ENCODE measurements at places on chromosomes 5 and 9.
A peak's percentile ranks its signal among the peaks of the same experiment; 100 is the strongest.

- H3K4me1 ChIP-seq, result peaks cover 8% of the 10 kb centered on the region
- peaks cover 45% of the 10 kb centered on the region for H3K27me3 ChIP-seq
- no peaks in the 10 kb centered on the region for H3K36me3 ChIP-seq
- peak; percentile 9 for DNase-seq
- H3K27ac ChIP-seq, result no peak within 1 kb of the TSS
- peak within 1 kb of the TSS; percentile 76 for H3K4me3 ChIP-seq
Measured at GRCh38 chr5:76818844-76819831, at the start of gene F2RL1. Gene F2RL1 (plus strand): TSS chr5:76819030. CDS start chr5:76819183, 153 bp downstream.

DNA sequence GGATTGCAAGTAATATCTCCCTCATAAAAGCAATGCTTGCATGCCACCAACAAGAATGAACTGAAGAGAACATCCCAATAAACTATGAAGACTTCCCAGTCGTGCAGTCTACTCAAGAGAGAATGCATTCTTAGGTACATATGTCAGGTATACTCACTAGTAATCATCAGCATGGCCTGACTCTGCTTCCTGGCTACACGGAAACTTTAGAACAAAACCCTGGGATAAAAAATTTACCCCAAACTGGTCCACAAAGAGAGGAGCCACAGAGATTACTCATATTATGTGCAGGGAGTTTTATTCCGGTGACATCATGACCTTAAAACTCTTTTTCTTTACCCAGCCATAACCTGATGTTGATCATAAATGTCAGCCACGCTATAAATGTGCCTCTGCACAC lies 57.5 kb upstream of the PAPPA start:
- H3K4me1 ChIP-seq, result no peaks in the 10 kb centered on the region
- no peaks in the 10 kb centered on the region for H3K36me3 ChIP-seq
- no peak overlapping the region for H3K4me3 ChIP-seq
- no peak for DNase-seq
- H3K27me3 ChIP-seq, result no peaks in the 10 kb centered on the region
- no peak overlapping the region for H3K27ac ChIP-seq

DNA sequence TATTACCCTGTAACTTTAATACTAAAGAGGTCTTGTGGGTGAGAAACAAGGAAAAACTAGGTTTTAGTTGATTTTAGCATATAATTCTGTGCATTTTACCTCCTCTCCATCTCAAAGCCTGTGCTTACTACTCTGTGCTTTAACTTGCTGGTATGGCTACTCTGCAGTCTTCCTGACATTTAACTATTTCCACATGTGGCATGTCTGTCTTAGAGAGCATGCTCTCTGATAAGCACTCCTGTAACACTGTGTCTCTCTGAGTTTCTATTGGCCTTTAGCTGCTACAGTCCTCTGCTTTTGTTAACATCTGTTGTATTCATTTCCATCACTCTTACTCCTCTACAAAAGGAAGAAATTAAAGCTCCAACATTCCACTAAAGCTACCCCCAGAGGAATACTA lies 418.3 kb downstream of the RAB3C start:
- no peak overlapping the region for H3K4me3 ChIP-seq
- H3K27ac ChIP-seq, result no peak overlapping the region
- H3K4me1 ChIP-seq, result peaks cover 34% of the 10 kb centered on the region
- peaks cover 16% of the 10 kb centered on the region for H3K36me3 ChIP-seq
- no peak for DNase-seq
- no peaks in the 10 kb centered on the region for H3K27me3 ChIP-seq

DNA sequence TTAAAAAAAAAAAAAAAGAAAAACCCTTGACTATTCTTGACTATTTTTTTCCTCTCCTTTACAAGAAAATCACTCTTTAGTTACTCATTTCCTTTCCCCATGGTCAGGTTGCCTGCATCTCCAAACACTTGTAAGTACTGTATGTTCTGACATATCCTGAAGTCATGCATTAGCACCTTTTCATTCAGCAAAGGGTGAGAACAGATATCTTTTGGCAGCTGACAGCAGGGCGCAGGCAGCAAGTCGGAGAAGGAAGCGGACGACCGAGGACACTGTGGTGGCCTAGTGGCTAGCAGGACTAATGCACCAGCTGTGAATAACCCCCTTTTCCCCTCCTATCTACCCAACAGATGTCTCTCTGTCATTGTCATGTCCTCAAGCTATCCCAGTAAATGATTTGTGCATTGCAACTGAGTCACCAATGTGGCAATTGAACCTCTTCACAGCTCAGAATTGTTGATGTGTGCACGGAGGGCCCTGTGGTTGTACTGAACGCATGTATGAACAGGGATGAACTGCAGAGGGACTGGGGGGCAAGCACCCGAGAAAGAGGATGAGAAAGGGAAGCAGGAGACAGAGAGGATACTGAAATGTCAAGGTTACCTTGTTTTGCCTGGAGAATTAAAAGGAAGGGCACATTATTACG lies 996.0 kb upstream of the ARRDC3 start:
- H3K27ac ChIP-seq, result no peak overlapping the region
- no peaks in the 10 kb centered on the region for H3K36me3 ChIP-seq
- no peak overlapping the region for H3K4me3 ChIP-seq
- no peak for DNase-seq
- no peaks in the 10 kb centered on the region for H3K4me1 ChIP-seq

- H3K36me3 ChIP-seq, result no peaks in the 10 kb centered on the region
- no peaks in the 10 kb centered on the region for H3K4me1 ChIP-seq
- no peak overlapping the region for H3K27ac ChIP-seq
- H3K4me3 ChIP-seq, result no peak overlapping the region
- H3K27me3 ChIP-seq, result peaks cover under 1% of the 10 kb centered on the region
Measured at GRCh38 chr9:69593301-69593700, 78.9 kb downstream of the APBA1 start.

DNA sequence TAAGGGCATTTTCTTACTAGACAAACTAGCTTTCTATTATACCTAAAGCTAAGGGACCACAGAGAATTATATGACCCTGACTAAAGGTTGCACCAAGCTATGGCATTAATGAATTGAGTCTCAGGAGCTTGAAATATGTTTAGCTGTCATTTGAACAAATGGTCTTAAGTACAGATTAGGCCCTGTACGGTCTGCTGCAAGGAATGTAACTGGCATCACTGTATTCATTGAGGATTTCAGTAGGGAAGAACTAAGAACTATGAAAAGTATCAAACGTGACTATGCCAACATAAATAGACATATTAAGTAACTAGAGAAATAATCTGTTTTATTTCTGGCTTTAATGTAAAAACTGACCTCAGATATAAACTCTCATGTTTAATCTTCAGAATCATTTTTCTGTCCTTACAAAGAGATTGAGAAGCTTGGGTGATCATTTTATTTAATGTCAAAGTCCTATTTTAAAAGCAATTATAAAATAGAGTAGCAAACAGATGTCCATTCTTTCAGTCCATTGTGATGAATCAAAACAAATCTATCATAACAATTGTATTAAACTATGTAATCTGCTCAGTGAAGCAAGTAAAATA lies 845.9 kb downstream of the MAT2B start:
- no peaks in the 10 kb centered on the region for H3K27me3 ChIP-seq
- no peaks in the 10 kb centered on the region for H3K36me3 ChIP-seq
- H3K4me3 ChIP-seq, result no peak overlapping the region
- no peak overlapping the region for H3K27ac ChIP-seq

DNA sequence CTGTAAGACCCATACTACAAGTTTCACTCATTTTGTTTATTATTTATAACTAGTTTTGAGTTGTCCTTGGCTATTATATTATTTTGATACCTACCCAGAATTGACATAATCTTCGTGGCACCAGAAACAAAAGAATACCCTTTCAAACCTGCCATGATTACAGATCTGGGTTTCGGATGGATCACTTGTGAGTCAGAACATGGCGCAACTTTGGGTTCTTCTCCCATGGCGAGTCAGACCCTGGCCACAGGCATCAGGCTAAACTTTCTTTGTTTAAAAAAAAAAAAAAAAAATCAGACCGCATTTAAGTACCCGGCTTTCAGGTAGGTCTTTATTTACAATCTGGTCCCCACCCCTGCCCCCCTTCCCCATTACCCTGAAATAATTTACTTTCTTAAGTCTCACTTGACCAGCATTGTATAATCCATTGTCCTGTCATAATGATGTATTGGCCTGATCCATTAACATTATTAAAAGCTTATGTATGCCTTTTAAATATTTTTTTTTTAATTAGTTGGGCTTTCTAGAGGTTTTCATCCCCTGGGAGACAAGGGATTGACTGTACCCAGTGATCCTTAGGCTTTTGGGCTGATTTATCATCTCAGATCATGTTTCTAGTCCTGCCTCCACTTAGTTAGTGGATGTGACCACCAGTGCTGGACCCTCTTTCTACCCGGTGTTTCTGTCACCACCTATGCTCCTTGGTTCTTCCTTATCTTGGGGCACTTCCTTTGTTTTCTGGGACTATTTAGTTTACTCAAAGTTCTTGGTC lies 43.9 kb downstream of the F2RL2 start:
- H3K4me1 ChIP-seq, result peaks cover 14% of the 10 kb centered on the region
- DNase-seq, result no peak
- H3K4me3 ChIP-seq, result no peak overlapping the region
- peaks cover 35% of the 10 kb centered on the region for H3K36me3 ChIP-seq
- H3K27ac ChIP-seq, result no peak overlapping the region
- no peaks in the 10 kb centered on the region for H3K27me3 ChIP-seq

- H3K27ac ChIP-seq, result no peak overlapping the region
- no peak for DNase-seq
- H3K27me3 ChIP-seq, result no peaks in the 10 kb centered on the region
- peaks cover 6% of the 10 kb centered on the region for H3K4me1 ChIP-seq
- H3K4me3 ChIP-seq, result no peak overlapping the region
Measured at GRCh38 chr5:147065071-147065470, 169.8 kb upstream of the STK32A start.

GRCh38 chr9:113205432-113205831 lies 15.6 kb downstream of the FKBP15 start:
- H3K27me3 ChIP-seq, result no peaks in the 10 kb centered on the region
- peaks cover 75% of the 10 kb centered on the region for H3K36me3 ChIP-seq
- H3K27ac ChIP-seq, result no peak overlapping the region
- no peak overlapping the region for H3K4me3 ChIP-seq
- no peaks in the 10 kb centered on the region for H3K4me1 ChIP-seq

DNA sequence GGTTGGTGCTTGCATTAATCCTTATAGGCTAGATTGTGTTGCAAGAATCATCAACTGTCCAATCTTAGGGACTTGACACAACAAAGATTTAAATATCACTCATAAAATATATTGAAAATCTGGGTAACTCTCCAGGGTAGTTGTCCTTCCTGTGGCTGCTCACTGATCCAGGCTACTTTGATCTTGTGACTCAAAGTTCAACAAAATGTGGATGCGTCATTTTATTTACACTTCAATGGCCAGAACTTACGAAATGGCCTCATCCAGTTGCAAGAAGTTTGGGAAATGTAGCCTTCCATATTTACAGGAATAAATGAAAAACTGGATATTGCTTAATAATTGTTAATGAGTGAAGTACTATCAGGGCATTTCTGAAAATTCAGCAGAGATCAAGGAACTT lies 235.5 kb upstream of the ACTBL2 start:
- no peaks in the 10 kb centered on the region for H3K36me3 ChIP-seq
- no peak overlapping the region for H3K4me3 ChIP-seq
- no peak for DNase-seq
- H3K27me3 ChIP-seq, result peaks cover 4% of the 10 kb centered on the region
- H3K4me1 ChIP-seq, result no peaks in the 10 kb centered on the region
- no peak overlapping the region for H3K27ac ChIP-seq

GRCh38 chr5:29550523-29550922 lies 1643.0 kb upstream of the CDH6 start:
- H3K4me1 ChIP-seq, result no peaks in the 10 kb centered on the region
- H3K27ac ChIP-seq, result no peak overlapping the region
- H3K36me3 ChIP-seq, result no peaks in the 10 kb centered on the region

GRCh38 chr5:59142927-59143326 lies 560.1 kb downstream of the RAB3C start:
- no peak for DNase-seq
- H3K36me3 ChIP-seq, result no peaks in the 10 kb centered on the region
- H3K27ac ChIP-seq, result no peak overlapping the region
- H3K4me3 ChIP-seq, result no peak overlapping the region

DNA sequence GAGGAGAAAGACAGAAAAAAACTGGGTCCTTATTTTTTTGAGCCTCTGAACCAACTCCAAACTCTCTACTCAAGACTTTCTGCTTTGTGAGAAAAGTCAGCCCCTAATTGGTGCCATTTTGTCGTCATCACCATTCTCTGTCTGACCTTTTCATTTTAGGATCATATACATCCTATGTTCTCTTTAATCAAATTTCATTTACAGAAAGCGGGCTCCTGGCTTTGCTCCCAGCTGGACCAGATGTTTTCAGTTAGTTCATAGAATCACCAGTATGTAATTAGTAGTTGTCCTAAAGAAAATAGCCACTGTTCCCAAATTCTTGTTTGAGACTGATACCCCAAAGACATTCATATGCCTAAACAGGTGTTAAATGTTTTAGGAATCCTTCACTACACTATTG lies 28.6 kb upstream of the SLCO4C1 start:
- H3K4me3 ChIP-seq, result no peak overlapping the region
- no peak overlapping the region for H3K27ac ChIP-seq
- H3K4me1 ChIP-seq, result no peaks in the 10 kb centered on the region
- no peaks in the 10 kb centered on the region for H3K27me3 ChIP-seq
- no peak for DNase-seq
- no peaks in the 10 kb centered on the region for H3K36me3 ChIP-seq

- H3K36me3 ChIP-seq, result no peaks in the 10 kb centered on the region
- H3K4me3 ChIP-seq, result no peak overlapping the region
- no peaks in the 10 kb centered on the region for H3K4me1 ChIP-seq
- DNase-seq, result no peak
- no peak overlapping the region for H3K27ac ChIP-seq
Measured at GRCh38 chr9:91516777-91517176, 93.1 kb upstream of the NFIL3 start.

DNA sequence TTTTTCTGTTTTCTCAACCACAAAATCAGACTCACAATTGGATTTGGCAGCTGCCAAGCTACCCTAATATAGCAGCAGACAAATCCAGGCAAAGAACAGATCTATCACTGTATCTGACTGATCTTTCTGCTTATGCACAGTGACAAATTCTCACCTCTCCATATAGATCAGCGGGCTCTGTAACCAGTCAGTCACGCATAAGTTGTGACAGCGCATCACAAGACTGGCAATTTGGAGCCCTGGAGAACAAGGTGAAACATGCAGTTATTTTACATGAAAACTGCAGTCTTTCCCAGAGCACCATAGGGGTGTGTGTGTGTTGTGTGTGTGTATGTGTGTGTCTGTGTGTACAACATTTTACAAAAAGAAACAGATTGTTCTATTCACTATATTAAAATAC lies 37.7 kb downstream of the RORB start:
- no peaks in the 10 kb centered on the region for H3K4me1 ChIP-seq
- no peaks in the 10 kb centered on the region for H3K27me3 ChIP-seq
- no peak overlapping the region for H3K27ac ChIP-seq
- no peak overlapping the region for H3K4me3 ChIP-seq
- no peak for DNase-seq

GRCh38 chr5:7246287-7246686 lies 149.7 kb upstream of the ADCY2 start:
- H3K36me3 ChIP-seq, result no peaks in the 10 kb centered on the region
- H3K4me3 ChIP-seq, result no peak overlapping the region
